ENCODE measurements at places on chromosomes 13 and 19. TPM values are rescaled to one million over a fixed set of nuclear protein-coding genes. Genes with fewer than 3 reads are reported as not detected.

Gene PCDH20
- 11.6 TPM for polyA plus RNA-seq

Gene RFXAP
- 20.0 TPM for polyA plus RNA-seq

Gene KLK13
- 0.30 TPM for polyA plus RNA-seq

Gene LGALS7
- polyA plus RNA-seq, result not detected

Gene RGCC
- polyA plus RNA-seq, result 151 TPM

Gene CIRBP
- polyA plus RNA-seq, result 1,053 TPM

Gene CACNG7
- polyA plus RNA-seq, result not detected

Gene COMP
- not detected for polyA plus RNA-seq

- DNase-seq, result no peak
These were observed 199.4 kb upstream of the IPO5 start for GRCh38 chr13:97753942-97754670.

DNA sequence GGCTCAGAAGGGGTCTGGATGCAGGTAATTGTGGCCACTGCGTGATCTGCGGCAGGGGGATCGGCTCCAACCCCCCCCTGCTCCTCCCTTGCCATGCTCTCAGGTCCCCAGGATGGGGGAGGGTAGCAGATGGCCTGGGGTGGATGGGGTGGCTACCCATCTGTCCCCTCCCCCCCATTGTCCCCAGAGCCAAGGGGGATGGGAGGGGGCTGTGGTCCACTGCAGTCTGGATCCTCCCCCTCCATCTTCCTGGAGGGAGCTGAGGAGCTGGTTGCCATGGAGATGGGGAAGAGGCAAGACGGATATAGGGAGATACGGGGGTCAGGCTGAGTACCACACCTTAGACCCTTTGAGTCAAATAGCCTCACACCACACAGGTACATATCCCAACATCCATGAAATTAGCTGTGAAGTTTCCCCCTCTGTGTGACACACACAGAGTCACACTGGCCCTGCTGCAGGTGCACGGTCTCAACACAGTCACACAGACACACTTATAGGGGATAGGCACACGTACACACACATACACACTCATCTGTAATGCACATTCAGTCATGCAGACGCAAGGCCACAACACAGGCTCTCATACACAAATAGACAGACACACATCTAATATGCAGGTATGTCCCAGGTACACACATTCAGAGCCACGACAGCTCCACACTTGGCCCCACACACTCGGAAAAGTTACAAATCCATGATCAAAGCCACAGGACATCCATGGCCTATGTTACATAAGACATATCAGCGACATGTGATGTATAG, 1.8 kb upstream of the NOVA2 start:
- DNase-seq, result no peak

DNA sequence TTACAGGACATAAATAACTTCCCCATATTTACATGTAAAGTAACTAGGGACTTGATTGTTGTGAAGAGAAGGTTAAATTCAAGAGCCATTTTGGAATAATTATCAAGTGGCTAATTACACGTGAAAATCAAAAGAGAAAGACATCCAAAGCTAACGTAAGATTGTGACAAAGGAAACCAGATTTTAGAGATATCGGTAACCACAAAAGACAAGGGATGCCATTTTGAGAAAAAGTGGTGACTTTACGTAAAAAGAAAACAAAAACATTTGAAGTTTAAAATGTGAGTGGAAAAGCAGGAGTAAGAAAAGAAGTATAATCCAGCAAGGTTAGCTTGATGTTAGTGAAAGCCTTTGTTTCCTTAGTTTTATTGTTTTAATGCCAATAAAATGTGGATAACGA, 10.9 kb upstream of the VWA8 start:
- no peak for DNase-seq

DNA sequence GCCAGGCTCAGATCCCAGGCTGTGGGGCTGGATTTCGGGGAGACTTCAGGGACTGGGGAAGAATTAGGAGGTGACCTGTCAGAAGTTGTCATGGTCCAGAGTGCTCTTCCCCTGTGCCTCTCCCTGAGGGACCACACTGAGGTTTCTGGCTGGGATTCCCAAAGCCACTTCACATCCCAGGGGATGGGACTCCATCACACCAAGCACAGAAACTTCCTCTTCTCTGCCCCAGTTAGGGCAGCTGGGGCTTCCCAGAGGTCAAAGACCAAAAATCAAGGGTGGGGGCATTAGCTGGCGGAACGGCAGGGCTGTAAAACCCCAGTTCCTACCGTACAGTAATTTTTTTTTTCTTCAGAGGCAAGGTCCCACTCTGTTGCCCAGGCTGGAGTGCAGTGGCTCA, 7.4 kb downstream of the FCER2 start:
- DNase-seq, result no peak

DNA sequence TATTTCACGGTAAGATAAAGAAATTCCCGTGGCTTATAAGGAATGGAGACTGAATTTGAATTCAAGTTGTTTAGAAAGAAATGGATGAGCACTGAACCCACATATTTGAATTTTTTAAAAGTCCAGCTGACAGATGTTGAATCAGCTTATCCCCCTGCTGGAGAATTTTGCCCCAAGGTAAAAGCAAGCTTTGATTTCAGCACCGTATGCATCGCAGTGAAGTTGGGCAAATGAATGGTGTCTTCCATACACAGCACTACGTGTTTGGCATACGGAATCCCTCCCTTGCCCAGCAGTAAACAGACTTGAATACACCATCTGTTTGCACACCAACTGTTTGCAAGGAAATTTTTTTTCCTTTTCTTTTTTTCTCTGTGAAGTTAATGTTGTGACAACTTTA, 77.5 kb upstream of the PEG3 start:
- DNase-seq, result no peak

- DNase-seq, result no peak
These were observed 19.2 kb downstream of the LPAR6 start for GRCh38 chr13:48393698-48394085.

DNA sequence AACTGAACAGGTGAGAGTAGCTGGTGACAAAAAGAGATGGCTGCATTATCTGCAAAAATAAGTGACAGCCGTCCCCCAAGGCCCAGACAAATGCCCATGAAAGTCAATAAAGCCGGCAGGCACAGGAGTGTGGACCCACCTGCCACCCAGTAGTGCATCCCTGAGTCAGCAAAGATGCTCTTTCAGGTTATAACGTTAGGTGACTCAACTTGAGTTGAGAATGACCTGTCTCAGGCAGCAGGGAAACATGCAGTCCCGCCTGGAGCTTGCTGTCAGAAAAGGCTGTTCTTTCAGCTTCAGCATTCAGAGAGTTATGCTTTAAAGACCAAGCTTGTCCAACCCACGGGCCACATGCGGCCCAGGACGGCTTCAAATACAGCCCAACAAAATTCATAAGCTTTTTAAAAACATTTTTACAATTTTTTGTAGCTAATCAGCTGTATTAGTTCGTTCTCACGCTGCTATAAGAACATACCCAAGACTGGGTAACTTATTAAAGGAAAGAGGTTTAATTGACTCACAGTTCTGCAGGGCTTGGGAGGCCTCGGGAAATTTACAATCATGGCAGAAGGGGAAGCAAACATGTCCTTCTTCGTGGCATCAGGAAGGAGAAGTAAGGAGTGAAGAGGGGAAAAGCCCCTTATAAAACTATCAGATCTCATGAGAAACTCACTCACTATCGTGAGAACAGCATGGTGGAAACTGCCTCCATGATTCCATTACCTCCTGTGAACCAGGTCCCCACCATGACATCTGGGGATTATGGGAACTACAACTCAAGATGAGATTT, 110.4 kb downstream of the RAB20 start:
- no peak for DNase-seq

- DNase-seq, result no peak
These were observed 140.9 kb upstream of the UBL3 start for GRCh38 chr13:29991343-29991742.

GRCh38 chr13:66207610-66208009, 1022.5 kb downstream of the PCDH9 start:
- no peak for DNase-seq

DNA sequence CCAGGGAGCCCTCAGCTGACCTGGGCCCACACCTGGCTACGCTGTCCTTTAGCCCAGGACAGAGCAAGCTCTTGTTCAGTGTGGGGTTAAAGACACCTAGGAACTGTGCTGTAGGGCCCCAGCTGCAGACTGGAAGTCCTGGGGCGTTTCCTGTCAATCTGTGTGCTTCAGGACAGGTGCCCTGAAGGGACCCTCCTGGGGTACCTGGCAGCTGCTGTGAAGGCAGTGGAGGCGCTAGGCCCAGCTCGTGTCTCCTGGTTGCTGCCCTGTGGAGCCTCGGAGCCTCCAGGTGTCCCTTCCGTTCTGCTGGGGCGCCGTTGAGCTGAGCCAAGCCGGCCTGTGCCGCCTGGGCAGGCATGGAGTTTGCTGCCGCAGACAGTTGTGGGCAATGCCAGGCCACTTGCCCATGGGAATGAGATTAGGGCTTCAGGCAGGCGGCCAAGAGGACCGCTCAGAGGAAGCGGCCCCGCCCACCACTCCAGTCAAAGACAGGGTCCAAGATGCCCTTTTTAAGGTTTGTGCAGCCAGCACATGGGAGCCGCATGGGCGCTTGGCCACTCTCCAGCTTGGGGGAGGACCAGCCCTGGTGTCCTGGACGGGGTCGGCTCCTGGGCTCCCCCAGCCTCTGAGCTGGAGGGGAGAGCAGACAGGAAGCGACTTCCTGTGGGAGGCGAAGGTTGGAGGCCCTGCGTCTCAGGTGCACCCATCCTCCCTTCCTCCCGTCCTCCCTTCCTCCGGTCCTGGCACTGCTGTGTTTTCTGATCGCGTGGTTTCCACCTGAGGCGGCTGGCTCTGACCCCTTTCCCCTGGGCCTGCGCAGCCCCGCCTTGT, 4.0 kb downstream of the PTBP1 start:
- no peak for DNase-seq

- DNase-seq, result no peak
These were observed 32.6 kb downstream of the TFDP1 start for GRCh38 chr13:113616991-113617749.

DNA sequence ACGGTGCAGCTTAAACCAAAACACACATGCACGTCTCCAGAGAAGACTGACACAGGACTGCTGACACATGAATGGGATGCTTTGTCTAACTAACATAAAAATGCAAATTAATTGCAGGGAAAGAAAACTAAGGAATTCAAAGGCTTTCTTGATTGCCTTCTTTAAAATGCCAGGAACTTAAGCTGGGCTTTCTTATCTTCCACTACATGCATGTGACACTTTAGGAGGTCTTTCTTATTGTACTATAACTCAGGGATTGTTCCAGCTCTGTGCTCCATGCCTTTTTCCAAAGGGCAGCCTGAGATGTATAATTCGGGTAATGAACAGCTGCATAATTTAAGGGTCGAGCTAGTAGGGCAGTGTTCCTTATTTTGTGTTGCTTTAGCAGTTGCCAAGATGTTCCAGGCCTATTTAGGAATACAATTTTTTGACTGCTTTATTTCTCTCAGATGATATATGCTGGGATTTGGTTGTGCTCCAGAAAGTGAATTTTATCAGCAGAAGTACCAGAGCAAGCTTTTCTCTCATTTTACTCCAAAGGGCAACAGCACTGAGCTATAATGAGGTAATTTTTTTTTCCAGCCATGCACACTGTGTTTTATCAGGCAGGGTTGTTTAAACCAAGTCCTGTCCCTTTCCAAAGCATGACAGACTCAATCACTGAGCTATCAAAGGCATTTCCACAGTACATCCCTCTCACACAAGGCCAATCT, 885.2 kb downstream of the PCDH9 start:
- DNase-seq, result peak; percentile 73

DNA sequence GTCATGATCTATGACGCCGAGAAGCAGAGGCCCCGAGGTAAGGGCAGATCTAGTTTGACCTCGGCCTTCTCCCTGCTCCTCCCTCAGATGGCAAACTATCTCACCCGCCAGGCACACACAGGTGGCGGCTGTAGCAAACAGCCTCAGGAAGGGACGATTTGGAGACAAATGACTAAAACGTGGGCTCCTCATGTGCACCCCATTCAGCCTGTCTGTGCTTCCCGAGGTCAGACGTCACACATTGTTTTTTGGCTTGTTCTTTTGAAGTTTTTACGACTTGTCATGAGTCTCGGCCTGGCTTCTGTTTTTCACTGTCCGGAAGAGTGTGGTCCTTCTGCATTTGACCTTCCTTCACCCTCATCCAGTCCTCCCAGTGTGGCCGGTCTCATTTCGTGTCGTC, 15.0 kb downstream of the DAZAP1 start:
- DNase-seq, result no peak

DNA sequence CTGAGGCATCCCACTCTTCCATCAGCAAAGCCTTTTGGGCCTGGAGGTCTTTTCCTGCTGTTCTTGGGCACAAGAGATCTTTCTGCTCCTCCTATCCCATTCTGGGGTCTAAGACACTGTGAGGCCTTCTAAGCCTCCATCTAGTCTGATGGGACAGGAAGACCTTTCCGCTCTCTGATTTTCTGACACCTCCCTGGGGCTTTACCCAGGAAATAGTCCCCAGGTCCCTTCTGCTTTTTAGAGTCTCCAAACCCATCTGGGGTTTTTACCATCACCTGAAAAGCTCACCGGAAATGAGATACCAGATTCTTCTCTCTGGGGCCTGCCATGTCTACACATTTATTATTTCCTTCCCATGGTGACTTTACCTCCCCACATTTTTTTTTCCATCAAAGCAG, 21.1 kb downstream of the CLEC17A start:
- no peak for DNase-seq

DNA sequence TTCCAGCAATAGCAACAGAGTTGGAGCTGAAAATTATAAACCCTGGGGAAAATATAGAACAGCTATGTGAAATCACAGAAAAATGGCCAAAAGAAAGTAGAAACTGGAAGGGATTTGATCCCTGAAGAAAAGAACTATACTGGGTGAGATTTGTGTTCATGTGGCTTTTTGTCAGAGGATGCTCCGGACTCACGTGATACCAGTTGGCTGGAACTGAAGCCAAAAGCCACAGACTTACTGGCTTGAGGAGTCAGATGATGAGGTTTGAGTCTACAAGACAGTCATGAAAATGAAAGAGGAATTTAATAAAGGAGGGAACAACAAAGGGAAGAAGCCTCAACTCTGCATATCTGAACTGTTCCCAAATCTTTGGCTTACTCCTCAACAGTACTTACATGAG, 427.1 kb downstream of the GPC5 start:
- no peak for DNase-seq

GRCh38 chr13:25725104-25725503, 326.7 kb downstream of the SHISA2 start:
- no peak for DNase-seq

- DNase-seq, result no peak
These were observed 419.9 kb downstream of the IRS2 start for GRCh38 chr13:109366525-109366924.

DNA sequence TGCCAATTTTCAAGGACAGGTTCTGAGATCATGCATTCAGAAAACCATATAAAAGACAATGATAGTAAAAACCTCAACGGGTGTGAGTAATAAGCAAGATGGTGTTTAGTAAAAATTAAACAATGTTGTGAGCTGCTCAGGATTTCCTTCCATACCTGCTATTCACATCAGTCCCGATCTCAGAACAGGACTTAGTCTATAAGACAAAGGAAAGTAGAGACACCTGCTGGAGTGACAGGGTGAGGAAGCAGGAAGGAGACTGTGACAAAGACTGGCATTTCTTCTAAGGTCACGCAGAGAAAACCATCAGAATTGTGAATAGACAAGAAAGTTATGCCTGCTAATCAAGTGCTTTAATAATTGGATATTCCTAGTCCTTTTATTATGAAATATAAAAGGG, 648.0 kb downstream of the DACH1 start:
- no peak for DNase-seq
